ENCODE measurements at places on chromosomes 2 and 18.

- DNase-seq: no peak
Observed at GRCh38 chr2:43818761-43819160, 19.9 kb downstream of the ABCG5 start.

DNA sequence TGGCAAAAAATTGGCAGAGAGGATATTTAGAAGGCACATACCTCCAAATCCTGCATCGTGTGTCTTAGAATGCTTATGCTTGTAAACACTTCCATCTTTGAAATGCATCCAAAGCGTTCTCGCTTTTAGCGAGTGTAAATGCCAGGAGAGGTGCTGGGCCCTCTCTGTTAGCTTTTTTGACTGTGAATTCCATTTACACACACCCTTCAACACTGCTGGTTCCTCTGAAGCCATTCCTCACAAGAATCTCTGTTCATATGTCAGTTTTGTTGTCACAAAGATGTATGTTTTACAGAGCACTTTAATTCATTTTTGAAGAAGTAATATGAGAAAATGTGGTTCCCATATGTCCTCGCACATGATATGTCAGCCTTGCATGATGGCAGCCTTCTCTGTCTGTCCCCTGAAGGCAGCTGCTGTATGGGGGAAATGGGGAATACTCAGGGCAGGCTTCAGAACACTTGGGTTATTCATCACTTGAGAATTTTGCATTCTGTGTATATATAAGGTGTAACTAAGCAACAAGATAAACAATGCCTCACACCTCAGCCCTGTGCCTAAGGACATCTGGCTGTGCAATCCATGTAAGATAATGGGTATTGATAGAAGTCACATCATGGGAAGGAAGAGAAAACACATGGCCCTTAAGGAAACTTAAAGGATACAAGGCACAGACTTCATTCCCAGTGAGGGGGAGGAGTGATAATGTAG, 52.3 kb downstream of the RAB27B start:
- no peak for DNase-seq

GRCh38 chr18:71899707-71900472, 644.3 kb downstream of the CBLN2 start:
- DNase-seq: no peak

- DNase-seq: no peak
Observed at GRCh38 chr2:108492364-108492763, 41.9 kb upstream of the LIMS1 start.

DNA sequence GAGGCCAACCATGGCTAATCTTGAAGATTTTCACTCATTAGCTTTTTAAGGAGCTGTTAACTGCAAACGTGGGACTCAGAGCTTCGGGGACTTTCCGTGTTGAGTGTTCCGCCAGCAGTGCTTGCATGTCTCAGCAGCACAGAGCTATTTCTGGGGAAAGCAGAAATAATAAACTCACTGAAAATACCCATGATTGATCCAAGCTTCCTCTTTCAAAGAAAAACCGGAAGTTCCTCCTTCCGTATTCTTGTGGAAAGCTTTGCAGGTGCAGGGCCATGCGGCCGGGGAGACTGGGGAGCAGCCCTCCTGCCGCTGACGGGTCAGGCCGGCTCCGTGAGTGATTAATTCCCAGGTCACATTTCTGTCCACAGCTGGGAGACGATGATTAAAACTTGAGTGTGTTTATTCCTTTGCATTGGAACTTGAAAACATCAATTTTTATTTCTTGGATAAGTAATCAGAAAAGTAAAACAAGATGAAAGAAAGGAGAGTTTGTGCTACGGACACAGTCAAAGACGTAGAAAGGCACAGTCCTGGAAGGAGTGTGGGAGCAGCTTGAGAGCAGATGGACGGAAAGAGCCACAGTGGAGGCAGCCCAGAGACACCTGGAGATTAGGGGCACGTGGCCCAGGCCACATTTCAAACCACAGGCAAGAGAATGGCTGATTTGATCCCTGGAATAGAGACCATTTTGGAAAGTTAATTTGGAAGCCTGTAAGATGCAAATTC, 54.2 kb upstream of the CTDP1 start:
- peak; percentile 36 for DNase-seq

GRCh38 chr2:79782576-79783452, 270.0 kb downstream of the CTNNA2 start:
- DNase-seq: no peak

- DNase-seq: no peak
Observed at GRCh38 chr18:70417847-70418246, 129.0 kb downstream of the SOCS6 start.

GRCh38 chr18:46630160-46630559, 26.9 kb downstream of the LOXHD1 start:
- no peak for DNase-seq

GRCh38 chr2:156511122-156511521, 74.9 kb downstream of the GPD2 start:
- DNase-seq: no peak

- DNase-seq: no peak
Observed at GRCh38 chr2:226837787-226838603, 2.1 kb downstream of the RHBDD1 start.

DNA sequence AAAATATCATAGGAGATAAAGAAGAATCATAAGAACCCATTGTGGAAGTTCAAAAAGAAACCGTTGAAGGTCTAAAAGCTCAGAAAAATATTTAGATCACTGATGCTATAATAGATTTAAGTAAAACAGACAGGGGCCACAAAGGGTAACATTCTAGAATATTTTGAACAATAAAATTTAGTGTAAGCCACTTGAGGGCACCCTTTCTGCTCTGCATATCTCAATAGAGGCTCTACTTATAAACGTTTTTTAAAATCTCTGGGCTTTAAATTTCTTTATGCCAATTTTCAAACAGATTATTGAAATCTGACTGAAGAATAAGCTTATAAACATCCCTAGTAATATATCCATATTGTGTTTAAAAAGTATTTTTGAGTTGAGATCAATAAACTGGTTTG, 57.6 kb upstream of the IL1RL1 start:
- DNase-seq: no peak

- no peak for DNase-seq
Observed at GRCh38 chr2:64477979-64478378, 24.0 kb downstream of the LGALSL start.

DNA sequence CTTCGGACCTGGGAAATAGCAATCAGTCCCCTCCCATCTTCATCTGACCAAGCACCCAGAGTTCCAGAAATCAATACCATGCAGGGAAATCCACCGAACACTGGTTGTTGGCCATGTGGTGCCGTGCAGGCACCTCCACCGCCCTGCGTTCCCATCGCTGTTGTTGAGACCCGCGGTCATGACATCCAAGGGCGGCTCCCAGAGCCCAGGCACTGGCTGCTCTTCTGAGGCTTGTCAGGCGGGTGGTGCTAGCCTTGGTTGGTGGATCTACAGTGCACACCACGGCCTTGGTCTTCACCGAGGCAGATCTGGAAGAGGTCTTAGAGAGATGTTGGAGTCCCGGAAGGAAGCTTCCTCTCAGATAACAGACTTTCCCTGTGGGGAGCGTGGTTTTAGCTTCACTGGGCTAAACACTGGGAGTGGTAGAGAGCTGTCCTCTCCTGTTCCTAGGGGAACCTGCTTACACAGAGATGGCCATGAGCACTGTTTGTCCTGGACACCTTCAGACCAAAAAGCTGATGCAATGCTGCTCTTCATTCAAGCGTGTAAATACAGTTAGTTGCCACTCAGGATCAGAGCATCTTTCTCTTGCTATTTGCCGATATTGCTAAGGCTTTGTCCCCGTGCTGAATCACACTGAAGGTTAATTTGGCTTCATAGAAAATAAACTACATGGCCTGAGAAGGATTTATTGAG, 58.3 kb downstream of the SMIM21 start:
- DNase-seq: no peak

- no peak for DNase-seq
Observed at GRCh38 chr18:75114231-75114764, 94.6 kb downstream of the PTGR3 start.

GRCh38 chr2:47558116-47558767, 155.3 kb downstream of the MSH2 start:
- no peak for DNase-seq

DNA sequence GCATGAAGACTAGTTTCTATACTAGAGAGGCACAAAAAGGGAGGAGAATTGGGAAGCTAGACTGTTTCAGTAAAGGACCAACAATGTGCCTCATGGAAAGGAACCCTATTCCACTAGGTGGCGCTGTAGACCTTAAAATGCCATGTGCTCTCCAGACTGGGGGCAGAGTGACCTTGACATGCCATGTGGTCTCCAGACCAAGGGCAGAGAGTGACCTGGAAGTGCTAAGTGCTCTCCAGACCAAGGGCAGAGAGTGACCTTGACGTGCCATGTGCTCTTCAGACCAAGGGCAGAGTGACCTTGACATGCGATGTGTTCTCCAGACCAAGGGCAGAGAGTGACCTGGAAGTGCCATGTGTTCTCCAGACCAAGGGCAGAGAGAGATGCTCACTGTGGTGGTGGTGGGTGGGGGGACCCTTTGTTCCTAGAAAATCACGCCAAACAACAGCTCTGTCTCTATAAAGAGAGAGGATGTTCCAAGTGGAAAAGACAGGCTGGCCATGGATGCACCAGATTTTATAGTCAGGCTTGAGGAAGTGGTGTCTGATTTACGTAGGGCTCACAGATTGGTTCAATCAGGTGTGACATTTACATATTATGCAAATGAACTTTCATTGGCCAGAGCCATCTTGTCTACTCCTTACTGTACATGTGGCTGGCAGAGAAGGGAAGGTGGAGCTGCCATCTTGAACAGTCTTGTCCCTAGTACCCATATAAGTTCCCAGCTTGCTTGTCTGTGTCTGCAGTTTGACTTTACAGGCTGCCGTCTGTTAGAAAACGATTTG, 344.0 kb upstream of the DDX18 start:
- no peak for DNase-seq

DNA sequence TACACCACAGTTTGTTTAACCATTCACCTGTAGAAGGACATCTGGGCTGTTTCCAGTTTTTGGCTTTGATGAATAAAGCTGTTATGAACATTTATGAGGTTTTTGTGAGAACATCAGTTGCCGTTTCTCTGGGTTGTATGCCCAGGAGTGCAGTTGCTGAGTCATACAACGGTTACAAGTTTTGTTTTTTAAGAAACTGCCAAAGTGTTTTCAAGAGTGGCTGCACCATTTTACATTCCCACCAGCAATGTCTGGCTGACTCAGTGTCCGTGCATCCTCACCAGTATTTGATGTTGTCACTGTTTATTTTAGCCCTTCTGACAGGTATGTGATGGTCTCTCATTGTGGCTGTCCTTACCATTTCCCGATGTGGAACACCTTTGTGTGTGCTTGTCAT, 48.0 kb upstream of the GPR17 start:
- no peak for DNase-seq

DNA sequence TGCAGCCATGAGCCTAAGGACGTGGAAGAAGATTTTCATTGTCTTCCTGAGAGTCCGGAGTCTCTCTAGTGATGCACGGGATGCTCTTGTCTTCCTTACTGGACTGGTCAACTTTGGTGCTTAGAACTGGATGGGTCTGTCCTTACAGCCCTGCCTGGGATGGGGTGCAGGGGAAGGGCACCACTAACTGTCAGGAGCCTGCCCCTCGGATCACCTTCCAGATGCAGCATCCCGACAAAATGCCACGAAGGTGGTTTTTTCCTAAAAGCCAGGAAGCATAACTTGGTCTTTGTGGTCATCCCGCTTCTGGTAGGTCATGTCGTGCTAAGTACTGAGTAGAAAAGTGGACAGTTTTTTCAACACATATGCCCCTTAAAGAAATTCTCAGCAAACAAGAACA, 207.4 kb upstream of the TWIST2 start:
- no peak for DNase-seq

DNA sequence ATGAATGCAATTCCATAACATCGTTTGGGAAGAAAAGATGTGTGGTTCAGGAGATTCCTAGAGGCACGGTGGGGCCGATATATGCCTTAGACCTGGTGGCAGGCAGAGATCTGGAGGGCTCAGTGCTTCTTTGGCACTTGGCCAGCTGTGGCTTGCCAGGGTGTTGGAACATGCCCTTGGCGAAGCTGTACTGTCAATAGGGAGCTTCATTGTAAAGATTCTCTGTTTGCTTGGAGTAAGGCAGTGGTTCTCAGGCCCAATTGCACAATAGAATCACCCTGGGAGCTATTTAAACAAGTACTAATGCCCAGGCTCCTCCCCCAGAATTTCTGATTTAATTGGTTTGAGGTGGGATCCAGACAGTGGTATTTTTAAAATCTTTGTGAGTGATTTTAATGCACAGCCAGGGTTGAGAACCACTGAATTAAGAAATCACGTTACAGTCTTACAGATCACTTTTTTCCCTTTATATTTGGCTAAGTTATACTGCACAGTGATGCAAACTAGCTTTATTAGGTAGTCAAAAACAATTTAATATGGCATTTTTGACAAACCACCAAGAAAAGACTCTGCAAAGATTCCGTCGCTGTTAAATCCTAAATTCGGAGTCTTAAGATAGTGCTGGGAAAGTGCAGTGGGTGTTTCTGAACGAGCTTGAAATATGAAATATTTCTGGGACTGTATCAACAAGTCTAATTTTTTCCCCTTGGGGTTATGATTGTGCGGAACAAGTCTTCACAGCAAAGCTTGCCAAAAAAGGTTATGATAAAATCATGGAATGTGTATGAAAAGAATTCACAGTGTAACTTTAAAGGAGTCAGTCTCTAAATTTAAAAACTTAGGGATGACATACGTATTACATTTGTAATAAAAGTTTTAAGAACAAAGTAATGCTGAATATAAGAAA, 78.0 kb downstream of the CRIM1 start:
- no peak for DNase-seq

GRCh38 chr2:212176151-212176550, 362.5 kb downstream of the ERBB4 start:
- no peak for DNase-seq

DNA sequence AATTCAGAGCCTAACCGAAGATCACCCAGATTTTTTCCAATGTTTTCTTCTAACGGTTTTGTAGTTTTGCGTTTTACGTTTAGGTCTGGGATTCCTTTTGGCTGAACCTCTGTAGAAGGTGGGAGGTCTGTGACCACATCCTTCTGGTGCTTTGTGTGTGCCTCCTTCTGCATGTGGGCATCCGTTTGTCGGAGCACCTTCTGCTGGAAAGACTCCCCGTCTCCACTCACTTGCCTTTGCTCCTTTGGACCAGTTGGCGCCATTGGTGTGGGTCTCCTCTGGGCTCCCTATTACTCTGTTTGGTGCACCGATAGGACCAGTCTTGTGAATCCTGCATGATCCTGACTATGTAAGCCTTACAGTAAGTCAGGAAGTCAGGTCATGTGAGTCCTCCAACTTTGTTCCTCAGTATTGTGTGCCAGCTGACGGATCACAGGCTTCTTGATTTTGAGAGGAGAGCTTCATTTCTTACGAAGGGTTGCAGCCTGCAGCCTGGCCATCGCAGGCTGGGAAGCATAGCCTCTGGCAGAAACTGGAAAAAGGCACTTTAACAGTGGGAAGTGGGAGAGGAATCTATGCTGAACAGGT, 13.6 kb downstream of the AQP12A start:
- no peak for DNase-seq

GRCh38 chr2:240024766-240025165, 376 bp downstream of the NDUFA10 start:
- no peak for DNase-seq

DNA sequence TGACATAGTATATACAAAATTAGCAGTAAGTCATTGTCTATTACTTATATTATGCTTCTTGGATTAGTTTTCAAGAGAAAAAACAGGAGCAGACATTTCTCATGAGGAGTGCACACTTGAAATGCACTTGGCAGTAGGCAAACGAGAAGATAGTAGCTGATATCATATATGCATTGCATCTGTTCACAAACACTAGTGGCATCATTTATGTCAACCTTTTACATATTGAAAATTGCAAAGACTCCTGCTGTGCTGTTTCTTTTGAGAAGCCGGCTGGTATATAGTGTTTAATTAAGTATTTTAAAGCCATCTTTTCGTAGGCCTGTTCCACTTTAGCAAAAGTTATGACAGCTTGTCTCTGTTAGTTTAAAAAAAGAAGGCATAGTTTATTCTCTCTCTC, 58.4 kb upstream of the SLC8A1 start:
- no peak for DNase-seq

Measured in GM18507 (cell line).